Activated CD8-positive, alpha-beta T cell treated with anti-CD3 and anti-CD28 coated beads for 36 hours (primary cell): ENCODE measurements at places on chromosomes 5 and 9.

- DNase-seq, result no peak
- no peak overlapping the region for H3K27ac ChIP-seq
- H3K36me3 ChIP-seq, result no peaks in the 10 kb centered on the region
Measured at GRCh38 chr5:83965441-83965840, 244.8 kb upstream of the HAPLN1 start.

GRCh38 chr5:88288528-88289197 is 20.0 kb upstream of the TMEM161B start:
- H3K36me3 ChIP-seq, result peaks cover 26% of the 10 kb centered on the region
- no peaks in the 10 kb centered on the region for H3K27me3 ChIP-seq
- no peak overlapping the region for H3K27ac ChIP-seq
- H3K4me1 ChIP-seq, result no peaks in the 10 kb centered on the region
- DNase-seq, result no peak

DNA sequence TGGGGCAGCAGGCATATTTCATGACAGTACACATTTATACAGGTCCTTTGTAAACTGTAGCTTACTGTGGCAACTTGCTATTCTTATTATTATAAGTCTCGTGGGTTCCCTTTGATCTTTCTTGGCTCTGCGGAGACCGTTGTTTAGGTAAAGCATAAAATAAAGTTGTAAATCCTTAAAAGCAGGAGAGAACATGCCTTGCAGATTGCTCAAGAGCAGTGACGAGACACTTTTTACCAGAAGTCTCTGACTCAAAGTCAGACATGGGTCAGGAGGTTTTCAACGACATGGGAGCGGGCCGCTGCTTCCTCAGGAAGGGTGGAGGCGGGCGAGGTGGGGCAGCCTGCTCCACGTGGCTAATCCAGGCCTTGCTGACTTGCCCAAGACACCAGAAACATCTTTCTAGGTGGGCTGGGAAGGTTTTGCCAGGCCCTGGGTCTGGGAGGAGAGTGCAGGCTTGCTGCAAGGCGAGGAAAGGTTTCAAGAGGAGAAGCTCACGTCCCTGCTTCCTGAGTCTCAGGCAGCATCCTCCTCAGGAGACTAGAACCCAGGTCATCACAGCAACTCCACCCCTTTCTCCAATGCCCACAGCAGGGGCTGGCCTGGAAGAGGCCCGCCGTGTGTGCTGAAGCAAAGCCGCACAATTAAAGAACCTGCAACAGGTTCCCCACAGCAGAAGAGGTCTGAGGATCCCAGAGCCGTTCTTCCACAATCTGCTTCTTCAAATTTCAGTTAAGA is 6.5 kb downstream of the TBC1D2 start:
- H3K36me3 ChIP-seq, result peaks cover 1% of the 10 kb centered on the region
- no peak for DNase-seq
- no peak overlapping the region for H3K4me3 ChIP-seq
- peaks cover 8% of the 10 kb centered on the region for H3K4me1 ChIP-seq
- no peak overlapping the region for H3K27ac ChIP-seq

- H3K36me3 ChIP-seq, result no peaks in the 10 kb centered on the region
- H3K4me1 ChIP-seq, result no peaks in the 10 kb centered on the region
- no peak overlapping the region for H3K27ac ChIP-seq
- no peaks in the 10 kb centered on the region for H3K27me3 ChIP-seq
- no peak overlapping the region for H3K4me3 ChIP-seq
Measured at GRCh38 chr5:44719856-44720255, 88.9 kb upstream of the MRPS30 start.
